ENCODE measurements at places on chromosomes 5 and 9.
A peak's percentile ranks its signal among the peaks of the same experiment; 100 is the strongest.

DNA sequence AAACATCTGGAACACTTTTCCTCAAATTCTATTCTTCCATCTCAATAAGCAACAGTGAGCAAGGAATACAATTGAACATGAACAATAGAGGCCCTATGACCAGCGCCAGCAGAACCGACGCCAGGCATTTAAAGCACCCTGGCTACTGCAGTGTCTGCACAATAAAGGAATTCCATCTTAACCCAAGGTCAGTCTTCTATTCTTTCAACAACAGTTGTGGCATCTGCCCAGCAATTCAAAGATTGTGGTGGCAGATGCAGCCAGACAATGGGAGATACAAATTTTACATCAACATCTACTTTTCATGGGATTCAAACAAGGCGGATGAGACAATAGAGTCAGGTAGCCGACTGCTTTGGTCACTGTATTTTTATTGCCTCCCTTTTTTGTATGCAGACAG lies 65.9 kb downstream of the ELL2 start:
- DNase-seq: no peak

- no peak for DNase-seq
These were observed 8.1 kb downstream of the OSMR start for GRCh38 chr5:38853753-38854470.

- no peak for DNase-seq
These were observed 518.9 kb downstream of the CTNND2 start for GRCh38 chr5:11385251-11385900.

DNA sequence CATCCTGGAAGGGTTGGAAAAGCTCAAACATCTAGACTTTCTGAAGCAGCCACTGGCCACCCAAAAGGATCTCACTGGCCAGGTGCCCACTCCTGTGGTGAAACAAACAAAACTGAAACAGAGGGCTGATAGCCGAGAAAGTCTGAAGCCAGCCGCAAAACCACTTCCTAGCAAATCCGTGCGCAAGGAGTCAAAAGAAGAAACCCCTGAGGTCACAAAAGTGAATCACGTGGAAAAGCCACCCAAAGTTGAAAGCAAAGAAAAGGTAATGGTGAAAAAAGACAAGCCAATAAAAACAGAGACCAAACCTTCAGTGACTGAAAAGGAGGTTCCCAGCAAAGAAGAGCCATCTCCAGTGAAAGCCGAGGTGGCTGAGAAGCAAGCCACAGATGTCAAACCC lies 87.6 kb downstream of the MAP1B start:
- DNase-seq: no peak

GRCh38 chr5:160702934-160703333 lies 149.1 kb downstream of the ATP10B start:
- DNase-seq: no peak

- DNase-seq: no peak
These were observed at the start of gene NREP for GRCh38 chr5:111756581-111757354. TSS of gene NREP (minus strand) at chr5:111757194. CDS start at chr5:111755772, 1,422 bp downstream.

DNA sequence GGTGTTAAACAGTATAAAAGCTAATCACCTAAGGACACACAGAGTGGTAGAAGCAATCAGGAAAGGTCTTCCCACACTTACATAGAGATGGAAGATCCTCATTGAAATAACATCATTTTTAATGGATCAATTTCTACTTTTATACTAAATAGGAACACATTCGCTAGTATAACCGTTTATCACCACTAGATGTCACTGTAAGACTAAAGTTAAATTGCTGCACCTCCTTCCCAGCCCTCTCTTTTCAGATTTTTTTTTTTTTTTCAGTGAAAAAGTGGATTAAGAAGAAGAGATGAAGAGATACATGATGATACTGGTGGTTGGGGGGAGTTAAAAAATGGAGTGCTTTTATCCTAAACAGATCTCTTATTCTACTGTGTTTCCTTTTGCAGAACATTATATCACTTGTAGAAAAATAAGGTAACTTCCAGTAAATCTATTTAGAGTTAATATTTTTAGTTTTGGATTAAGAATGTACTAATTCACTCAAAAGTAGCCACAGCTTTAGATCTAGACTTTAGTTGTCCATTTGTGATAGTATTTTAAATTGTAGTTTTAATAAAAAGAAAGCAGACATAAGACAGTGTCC lies 116.9 kb upstream of the ARRDC3 start:
- DNase-seq: no peak

DNA sequence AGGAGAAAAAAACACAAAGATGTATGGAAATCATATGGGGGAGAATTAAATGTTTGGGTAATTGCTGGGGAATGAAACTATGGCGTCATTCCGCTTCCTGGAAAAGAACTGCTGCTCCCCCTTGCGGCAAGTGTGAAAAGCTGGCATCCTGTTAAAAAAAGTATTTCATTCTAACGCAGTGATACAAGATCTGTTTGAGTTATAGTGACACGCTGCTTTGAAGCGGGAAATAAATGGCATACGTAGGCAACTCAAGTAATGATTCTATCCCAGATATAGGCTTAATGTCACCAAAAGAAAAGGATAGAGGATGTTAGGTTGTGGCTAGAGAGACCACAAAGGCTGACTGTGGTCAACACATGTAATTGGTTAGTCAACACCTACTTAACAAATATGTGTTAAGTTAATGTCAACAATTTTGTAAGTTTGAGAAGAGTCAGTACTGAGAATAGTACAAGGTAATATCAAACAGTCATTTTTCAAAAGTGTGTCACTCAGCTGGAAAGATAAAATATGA lies 70.2 kb upstream of the ALDH1A1 start:
- peak; percentile 7 for DNase-seq

- peak; percentile 29 for DNase-seq
These were observed 2.0 kb downstream of the IER5L start for GRCh38 chr9:129175825-129176633.

DNA sequence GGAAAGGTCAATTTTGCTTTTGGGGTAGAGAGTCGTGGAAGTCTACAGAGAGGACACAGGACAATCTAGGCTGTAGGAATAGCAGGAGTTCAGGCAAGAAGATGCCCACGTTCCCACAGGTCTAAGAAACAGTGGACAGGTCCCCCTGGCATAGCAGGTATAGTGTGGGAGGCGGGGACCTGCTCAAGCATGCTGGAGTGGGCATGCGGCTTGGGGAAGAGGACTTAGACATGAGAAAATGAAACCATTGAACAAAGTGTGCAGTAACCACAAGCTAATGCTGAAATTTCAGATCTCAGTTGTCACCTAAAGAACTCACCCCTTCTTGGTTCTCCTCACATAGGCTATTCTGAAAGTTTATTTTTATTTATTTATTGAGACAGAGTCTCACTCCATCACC lies 142.8 kb upstream of the EFNA5 start:
- no peak for DNase-seq

- no peak for DNase-seq
These were observed 87.8 kb upstream of the SLC30A5 start for GRCh38 chr5:69006030-69006429.

DNA sequence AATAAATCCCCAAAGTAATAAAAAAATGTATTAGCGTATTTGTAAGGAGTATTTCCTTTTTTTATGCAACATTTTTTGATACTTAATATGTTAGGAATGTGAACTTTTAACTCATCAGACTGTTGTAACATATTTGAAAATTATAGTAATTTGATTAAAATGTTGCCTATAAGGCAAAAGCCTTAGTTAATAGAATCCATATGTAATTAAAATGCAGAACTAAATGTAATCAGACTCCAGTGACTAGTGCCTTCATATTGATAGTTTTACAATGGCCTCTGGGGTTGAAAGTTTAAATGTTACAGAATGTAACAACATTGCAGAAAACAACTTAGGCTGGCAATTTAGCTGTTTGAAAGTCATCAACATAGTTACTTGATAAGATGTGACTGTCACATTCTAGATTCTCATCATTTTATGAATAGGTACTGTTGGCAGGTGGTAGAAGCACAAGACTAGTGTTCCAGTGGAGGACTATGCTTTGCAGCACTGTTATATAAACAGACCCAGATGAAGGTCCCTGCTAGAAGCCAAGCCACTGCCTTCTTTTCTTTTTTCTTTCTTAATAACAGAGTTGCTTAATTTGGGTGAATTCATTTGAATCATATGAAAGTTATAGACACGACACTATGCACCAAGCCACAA lies 382.9 kb downstream of the CCDC171 start:
- no peak for DNase-seq

- no peak for DNase-seq
These were observed 206.4 kb downstream of the NXNL2 start for GRCh38 chr9:88741335-88741734.

DNA sequence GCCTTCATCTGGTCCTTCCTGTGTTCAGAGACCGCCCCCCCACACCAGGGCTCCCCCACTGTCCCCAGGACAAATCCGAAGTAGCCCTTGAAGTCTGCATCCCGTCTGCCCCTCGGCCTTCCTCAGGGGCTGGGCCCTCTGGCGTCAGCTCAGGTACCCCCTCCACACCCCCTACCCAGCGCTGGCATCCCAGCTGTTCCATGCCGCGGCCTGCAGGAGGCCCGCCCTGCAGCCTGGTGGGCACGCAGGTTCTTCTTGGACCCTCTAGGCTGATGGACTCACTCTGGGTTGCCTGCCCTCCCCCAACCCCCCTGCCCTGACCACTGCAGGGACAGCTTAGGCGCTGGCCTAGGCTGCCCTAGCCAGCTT lies 6.6 kb downstream of the SLC2A6 start:
- DNase-seq: no peak

GRCh38 chr5:65808251-65808741 lies 86.3 kb downstream of the NLN start:
- no peak for DNase-seq

DNA sequence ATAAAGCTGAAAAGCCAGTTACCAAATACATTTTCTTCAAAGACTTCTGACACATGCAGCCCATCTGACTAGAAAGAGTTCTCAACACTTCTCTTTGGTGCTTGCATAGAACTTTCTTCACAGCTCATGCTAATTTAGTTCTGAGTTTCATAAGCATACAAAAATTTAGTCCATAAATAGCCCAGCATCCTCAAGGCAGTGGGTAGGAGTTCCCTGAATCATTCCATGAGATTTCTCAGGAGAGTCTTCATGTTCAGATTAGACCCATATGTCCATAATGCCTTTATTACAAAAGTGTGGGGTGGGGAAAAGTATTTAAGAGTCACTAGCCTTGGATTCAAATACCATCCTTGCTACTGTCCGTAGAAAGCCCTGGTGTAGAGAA lies 290.2 kb upstream of the RGMB start:
- no peak for DNase-seq

- no peak for DNase-seq
These were observed 67.8 kb upstream of the TBC1D2 start for GRCh38 chr9:98323051-98323830.

DNA sequence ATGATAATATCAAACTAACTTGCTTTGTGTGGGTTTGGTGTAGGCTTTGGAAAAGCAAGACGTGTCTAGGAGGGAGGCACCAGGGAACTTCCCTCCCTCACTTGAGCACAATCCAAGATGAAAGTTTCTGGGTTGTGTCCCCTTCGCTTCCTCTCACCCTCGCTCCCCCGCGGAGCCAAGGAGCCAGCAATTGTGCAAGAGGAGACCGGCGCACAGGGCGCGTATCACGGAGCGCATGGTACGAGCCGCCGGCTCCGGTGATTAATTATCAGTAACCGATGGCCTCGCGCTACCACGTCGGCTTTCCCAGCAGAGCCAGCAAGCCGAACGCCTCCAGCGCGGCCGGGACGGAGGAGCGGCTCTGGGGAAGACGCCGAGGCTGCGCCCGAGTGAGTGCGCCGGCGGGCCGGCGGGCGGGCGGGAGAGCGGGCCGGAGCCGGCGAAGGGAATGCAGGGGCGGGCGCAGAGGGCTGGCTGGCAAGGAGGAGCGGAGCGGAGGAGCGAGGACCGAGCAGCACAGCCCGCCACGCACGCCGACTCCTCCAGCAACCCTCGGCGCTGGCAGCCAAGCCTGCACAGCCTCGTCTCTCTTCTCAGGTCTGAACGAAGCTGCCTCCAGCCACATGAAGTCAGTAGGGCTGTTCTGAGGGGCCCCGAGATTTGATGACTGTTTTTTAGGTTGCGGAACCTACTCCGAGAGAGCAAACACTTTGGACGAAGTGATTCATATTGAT lies 143.6 kb downstream of the BNC2 start:
- no peak for DNase-seq

GRCh38 chr5:105670596-105670995 lies 2000.1 kb downstream of the EFNA5 start:
- DNase-seq: no peak

- DNase-seq: no peak
These were observed 117.5 kb upstream of the NR5A1 start for GRCh38 chr9:124624735-124624992.

- DNase-seq: no peak
These were observed 647.8 kb downstream of the TAF11L14 start for GRCh38 chr5:18281947-18282581.

DNA sequence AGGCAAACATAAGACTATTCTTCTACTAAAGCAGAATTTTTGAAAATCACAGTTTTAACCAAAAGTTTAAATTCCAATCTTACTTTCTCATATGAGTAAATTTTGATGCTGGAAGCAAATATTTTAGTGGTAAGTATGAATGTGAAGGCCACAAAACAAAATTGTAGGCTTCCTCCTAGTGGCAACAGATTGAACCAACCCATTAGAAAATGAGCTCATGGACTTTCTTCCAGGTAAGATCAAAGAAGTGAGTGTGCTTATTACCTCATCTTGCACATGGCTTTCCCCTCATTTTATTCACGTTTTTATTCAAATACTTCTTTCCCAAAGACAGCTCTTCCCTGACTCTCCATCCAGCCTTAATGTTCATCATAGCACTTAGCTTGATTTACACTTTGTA lies 16.5 kb upstream of the RLN2 start:
- DNase-seq: no peak

DNA sequence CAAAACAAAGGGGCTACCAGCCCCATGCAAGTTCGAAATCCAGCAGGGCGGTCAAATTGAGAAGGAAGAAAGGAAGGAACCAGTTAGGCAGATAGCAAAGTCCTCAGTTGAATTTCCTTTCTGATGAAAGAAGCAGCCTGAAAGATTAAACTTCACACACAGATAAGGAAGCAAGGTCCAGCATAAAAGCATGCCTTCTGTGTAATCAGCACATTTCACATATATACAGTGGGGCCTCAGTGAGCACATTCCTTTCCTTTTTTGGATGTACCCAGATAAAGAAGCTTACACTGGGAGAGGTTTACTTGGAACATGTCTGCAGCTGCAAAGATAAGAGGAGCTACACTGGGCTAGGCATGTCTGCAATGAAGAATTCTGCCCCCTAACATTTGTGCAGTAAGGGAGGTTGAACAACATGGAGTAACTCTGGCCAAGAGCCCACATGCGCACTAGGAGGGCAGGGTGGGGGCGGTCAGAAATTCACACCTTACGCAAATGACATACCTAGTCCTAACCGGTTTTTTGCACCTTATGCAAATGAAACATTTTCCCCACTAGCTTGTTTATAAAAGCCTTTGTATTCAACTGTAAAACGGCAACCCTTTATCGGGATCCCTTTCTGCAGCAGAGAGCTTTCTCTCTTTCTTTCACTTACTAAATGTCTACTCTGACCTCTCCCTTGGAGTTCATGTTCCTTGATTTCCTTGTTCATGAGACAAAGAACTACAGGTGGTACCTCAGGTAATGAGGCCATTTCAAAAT lies 149.7 kb upstream of the FBXL17 start:
- DNase-seq: no peak

GRCh38 chr5:162786234-162786633 lies 651.2 kb upstream of the CCNG1 start:
- DNase-seq: no peak

GRCh38 chr5:17305964-17306725 lies 88.7 kb downstream of the BASP1 start:
- no peak for DNase-seq

GRCh38 chr9:106451223-106451622 lies 411.7 kb upstream of the ZNF462 start:
- no peak for DNase-seq

GRCh38 chr9:12698986-12699385 lies 5.8 kb downstream of the TYRP1 start:
- DNase-seq: no peak

- DNase-seq: no peak
These were observed 22.0 kb upstream of the ADRA1B start for GRCh38 chr5:159894149-159894720.

Data from activated T-helper 1 cell treated with Interleukin-2 at 50 U/mL for 16 hours (primary cell).